Hepatocyte (in vitro differentiated cells): ENCODE measurements at places on chromosomes 13 and 19.

GRCh38 chr19:3253270-3253669 lies 28.8 kb downstream of the CELF5 start:
- no peak for DNase-seq
- no peak overlapping the region for H3K4me3 ChIP-seq
- H3K4me1 ChIP-seq: no peaks in the 10 kb centered on the region
- H3K27me3 ChIP-seq: no peaks in the 10 kb centered on the region
- no peaks in the 10 kb centered on the region for H3K36me3 ChIP-seq
- H3K27ac ChIP-seq: no peak overlapping the region

GRCh38 chr13:95870421-95870820 lies 182.8 kb downstream of the UGGT2 start:
- DNase-seq: no peak
- no peak overlapping the region for H3K27ac ChIP-seq
- H3K36me3 ChIP-seq: no peaks in the 10 kb centered on the region
- H3K4me3 ChIP-seq: no peak overlapping the region
- H3K27me3 ChIP-seq: no peaks in the 10 kb centered on the region

GRCh38 chr13:28282451-28282850 lies 144.1 kb downstream of the PAN3 start:
- no peaks in the 10 kb centered on the region for H3K4me1 ChIP-seq
- no peak overlapping the region for H3K4me3 ChIP-seq
- DNase-seq: no peak

- no peak for DNase-seq
- no peaks in the 10 kb centered on the region for H3K36me3 ChIP-seq
- no peaks in the 10 kb centered on the region for H3K27me3 ChIP-seq
- H3K27ac ChIP-seq: no peak overlapping the region
These were observed 30.6 kb downstream of the CCL25 start for GRCh38 chr19:8083141-8083540.

DNA sequence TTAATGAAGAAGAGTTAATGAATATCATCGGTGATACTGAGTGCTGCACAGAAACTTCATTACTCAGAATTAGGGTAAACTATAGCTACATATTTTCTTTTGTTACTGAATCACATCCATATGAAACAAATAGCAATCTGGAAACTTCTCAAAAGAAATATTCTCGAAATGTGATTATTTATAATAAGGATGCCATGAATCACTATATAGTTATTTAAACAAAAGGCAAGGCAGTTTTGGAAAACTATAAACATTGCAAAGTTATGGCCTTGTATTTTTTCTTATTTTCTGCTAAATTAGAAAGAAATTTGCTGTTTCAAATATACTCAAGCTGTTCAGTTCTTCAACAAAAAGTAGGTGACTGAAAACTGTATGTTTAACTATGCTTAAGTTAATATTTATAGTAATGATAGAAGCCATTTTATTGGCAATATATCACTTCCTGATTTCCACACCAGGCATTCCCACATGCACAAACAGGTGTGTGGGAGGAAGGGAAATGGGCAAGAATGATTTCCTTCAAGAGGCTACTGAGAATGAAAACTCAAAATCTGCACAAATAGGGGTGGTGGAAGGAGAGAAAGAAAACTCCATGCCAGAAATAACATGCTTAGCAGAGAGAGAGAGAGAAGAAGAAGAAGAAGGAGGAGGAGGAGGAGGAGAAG lies 74.5 kb upstream of the FRY start:
- no peak for DNase-seq
- no peaks in the 10 kb centered on the region for H3K27me3 ChIP-seq
- H3K4me3 ChIP-seq: no peak overlapping the region
- H3K27ac ChIP-seq: no peak overlapping the region

GRCh38 chr13:20401531-20401930 lies 124.1 kb downstream of the CRYL1 start:
- H3K27me3 ChIP-seq: no peaks in the 10 kb centered on the region
- H3K36me3 ChIP-seq: no peaks in the 10 kb centered on the region
- no peak overlapping the region for H3K4me3 ChIP-seq
- no peak for DNase-seq
- H3K27ac ChIP-seq: no peak overlapping the region
- H3K4me1 ChIP-seq: no peaks in the 10 kb centered on the region

DNA sequence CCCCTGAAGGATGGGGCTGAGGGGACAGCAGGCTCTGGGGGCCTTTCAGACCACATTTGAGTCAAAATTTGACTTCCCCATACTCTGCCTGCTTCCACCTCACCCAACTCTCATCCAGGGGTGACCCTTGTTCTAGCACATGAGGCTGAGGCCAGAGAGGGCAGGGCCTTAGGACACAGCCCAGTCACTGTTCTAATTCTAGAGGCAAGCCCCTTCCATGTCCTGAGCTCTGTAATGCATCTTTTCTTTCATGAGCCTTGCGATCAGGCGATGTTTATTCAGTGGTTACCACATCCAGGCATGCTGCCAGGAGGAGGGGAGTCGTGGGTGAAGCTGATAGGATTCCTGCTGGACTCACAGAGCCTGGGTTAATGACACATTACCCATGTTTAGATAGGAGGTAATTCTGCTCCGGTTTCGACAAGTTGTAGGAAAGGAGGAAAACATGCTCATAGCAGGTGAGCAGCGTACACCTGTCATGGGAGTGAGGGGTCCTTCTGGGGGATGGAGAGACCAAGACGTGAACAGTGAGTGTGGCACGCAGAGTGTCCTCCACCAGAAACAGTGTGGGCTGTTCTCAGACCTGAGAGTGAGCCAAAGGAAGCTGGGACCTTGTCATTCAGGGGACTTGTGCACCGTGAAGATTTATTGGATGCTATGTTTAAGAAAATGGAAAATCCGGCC lies 9.3 kb downstream of the RPS9 start:
- peaks cover 43% of the 10 kb centered on the region for H3K4me1 ChIP-seq
- peak overlapping the region; percentile 91 for H3K27ac ChIP-seq
- H3K36me3 ChIP-seq: no peaks in the 10 kb centered on the region
- DNase-seq: peak; percentile 95

- H3K27me3 ChIP-seq: peaks cover 92% of the 10 kb centered on the region
- H3K4me3 ChIP-seq: no peak overlapping the region
- H3K4me1 ChIP-seq: no peaks in the 10 kb centered on the region
- H3K36me3 ChIP-seq: no peaks in the 10 kb centered on the region
- DNase-seq: peak; percentile 66
- no peak overlapping the region for H3K27ac ChIP-seq
These were observed 4.9 kb downstream of the GSX1 start for GRCh38 chr13:27797228-27797624.

- no peaks in the 10 kb centered on the region for H3K36me3 ChIP-seq
- H3K27me3 ChIP-seq: no peaks in the 10 kb centered on the region
- no peak for DNase-seq
- H3K4me1 ChIP-seq: no peaks in the 10 kb centered on the region
These were observed 952.1 kb downstream of the SLITRK6 start for GRCh38 chr13:84847107-84847506.

DNA sequence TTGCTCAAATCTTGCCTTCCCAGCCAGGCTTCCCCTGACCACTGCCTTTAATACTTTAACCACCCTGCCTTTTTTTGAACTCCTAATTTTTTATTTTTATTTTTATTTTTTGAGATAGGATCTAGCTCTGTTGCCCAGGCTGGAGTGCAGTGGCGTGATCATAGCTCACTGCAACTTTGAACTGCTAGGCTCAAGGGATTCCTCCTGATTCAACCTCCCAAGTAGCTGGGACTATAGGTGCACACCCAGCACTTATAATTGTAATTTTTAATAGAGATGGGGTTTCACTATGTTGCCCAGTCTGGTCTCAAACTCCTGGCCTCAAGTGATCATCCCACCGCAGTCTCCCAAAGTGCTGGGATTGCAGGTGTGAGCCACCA lies 21.7 kb upstream of the FBXO27 start:
- H3K27me3 ChIP-seq: no peaks in the 10 kb centered on the region
- peak overlapping the region; percentile 83 for H3K27ac ChIP-seq
- no peak for DNase-seq
- H3K36me3 ChIP-seq: no peaks in the 10 kb centered on the region
- peaks cover 4% of the 10 kb centered on the region for H3K4me1 ChIP-seq

GRCh38 chr13:48220592-48220980 lies 12.4 kb upstream of the ITM2B start:
- H3K4me1 ChIP-seq: peaks cover 7% of the 10 kb centered on the region
- no peaks in the 10 kb centered on the region for H3K36me3 ChIP-seq
- H3K4me3 ChIP-seq: no peak overlapping the region

GRCh38 chr19:18119013-18119716 lies 21.6 kb downstream of the MAST3 start:
- peaks cover 12% of the 10 kb centered on the region for H3K4me1 ChIP-seq
- no peaks in the 10 kb centered on the region for H3K36me3 ChIP-seq
- DNase-seq: no peak
- H3K4me3 ChIP-seq: no peak overlapping the region
- no peaks in the 10 kb centered on the region for H3K27me3 ChIP-seq

DNA sequence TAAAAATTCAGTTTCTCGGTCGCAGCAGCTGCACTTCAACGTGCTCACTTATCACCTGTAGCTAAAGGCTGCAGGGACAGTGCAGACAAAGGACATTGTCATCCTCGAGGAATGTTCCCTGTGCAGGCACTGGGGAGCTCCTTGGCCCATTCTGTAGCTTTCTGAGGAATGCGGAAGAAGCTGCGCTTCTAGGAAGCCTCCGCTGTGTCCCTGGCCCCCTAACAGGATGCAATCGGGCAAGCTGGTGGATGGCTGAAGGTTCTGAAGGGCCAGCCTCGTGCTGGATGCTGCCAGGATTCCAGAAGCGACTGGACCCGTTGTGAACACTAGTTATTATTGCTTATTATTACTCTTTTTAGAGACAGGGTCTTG lies 8.1 kb downstream of the ANO8 start:
- H3K4me3 ChIP-seq: no peak overlapping the region
- H3K4me1 ChIP-seq: peaks cover 12% of the 10 kb centered on the region
- H3K27me3 ChIP-seq: no peaks in the 10 kb centered on the region

- H3K27ac ChIP-seq: peak overlapping the region; percentile 100
- no peaks in the 10 kb centered on the region for H3K27me3 ChIP-seq
- H3K4me1 ChIP-seq: peaks cover 44% of the 10 kb centered on the region
- peak overlapping the region; percentile 97 for H3K4me3 ChIP-seq
- H3K36me3 ChIP-seq: no peaks in the 10 kb centered on the region
These were observed 751 bp downstream of the GRAMD1A start for GRCh38 chr19:35000647-35001501.

DNA sequence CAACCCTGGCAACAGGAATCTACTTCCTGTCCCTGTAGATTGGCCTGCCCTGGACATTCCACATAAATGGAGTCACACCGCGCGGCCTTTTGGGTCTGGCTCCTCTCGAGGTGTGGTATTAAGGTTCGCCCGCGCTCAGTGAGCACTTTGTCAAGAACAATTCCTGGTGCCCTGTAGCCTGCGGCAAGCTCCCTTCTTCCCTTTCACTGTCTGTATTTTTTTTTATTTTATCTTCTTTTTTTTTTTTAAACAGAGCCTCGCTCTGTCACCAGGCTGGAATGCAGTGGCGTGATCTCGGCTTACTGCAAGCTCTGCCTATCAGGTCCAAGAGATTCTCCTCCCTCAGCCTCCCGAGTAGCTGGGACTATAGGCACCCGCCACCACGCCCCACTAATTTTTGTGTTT lies 28.3 kb downstream of the PEX11G start:
- no peak overlapping the region for H3K4me3 ChIP-seq
- DNase-seq: no peak
- no peaks in the 10 kb centered on the region for H3K4me1 ChIP-seq
- peak overlapping the region; percentile 23 for H3K27ac ChIP-seq
- H3K27me3 ChIP-seq: no peaks in the 10 kb centered on the region
- H3K36me3 ChIP-seq: no peaks in the 10 kb centered on the region

DNA sequence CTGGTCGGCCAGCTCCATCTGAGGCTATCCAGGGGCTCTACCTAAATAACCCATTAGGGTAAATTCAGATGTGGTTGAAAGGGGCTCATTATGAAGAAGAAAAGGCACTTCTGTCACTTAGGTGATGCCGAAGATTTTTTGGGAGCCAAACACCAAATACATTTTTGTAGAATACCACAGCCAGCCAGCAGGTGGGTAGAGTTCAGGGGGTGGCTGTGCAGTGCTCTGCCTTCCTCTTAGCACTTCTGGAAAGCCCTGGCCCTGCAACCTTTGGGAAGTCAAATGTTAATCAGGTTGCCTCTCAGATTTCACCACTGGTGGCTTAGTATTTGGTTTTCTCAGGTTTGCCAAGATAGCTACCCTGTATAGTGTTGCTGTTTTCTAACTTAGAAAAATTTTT lies 18.5 kb upstream of the GPR18 start:
- no peak overlapping the region for H3K4me3 ChIP-seq
- H3K36me3 ChIP-seq: no peaks in the 10 kb centered on the region
- no peaks in the 10 kb centered on the region for H3K27me3 ChIP-seq
- DNase-seq: no peak

DNA sequence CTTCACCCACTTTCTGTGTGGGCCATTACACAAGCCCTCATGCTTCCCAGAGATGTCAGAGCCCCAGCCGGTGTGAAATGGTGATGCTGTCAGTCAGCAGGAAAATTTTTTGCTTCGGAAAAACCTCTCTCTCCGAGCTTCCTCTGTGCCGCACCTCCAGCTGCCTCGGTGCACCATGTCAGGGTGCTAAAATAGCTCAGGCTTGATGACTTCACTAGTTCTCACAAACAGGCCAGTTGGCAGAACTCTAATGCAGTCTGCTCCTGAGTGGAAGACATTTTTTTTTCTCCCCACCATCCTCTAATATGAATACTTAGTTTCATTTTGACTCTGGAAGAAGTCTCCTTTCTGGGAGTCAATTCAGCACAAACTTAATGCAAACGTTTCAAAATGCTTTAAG lies 71.3 kb downstream of the KLF12 start:
- H3K4me3 ChIP-seq: no peak overlapping the region
- no peak for DNase-seq
- peaks cover 4% of the 10 kb centered on the region for H3K4me1 ChIP-seq
- H3K27me3 ChIP-seq: no peaks in the 10 kb centered on the region
